Mesothelial cell of epicardium (in vitro differentiated cells): ENCODE measurements at places on chromosomes 2 and 18. TPM values are rescaled to one million over a fixed set of nuclear protein-coding genes. Genes with fewer than 3 reads are reported as not detected.

DNA sequence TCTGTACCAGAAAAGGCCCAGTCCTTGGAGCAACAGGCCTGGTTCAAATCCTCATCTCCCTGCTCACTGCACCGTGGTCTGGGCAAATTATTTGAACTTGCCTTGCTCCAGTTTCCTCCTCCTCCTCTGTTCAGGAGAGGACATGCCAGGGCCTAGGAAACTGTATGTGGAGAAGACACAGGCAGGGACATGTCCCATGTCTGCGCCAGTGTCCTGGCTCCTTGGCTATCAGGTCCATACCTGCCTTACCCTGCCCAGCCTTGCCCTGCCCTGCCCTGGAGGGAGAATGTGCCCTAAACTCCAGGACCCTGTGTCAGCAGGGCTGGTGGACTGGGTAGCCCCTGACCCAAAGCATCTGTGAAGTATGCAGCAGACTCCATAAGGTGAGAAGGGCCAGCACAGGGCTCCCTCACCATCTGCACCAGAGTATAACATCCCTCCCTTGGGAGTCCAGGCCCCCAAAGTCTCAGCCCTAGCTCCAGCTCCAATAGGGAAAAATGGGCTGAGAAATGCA is 165.3 kb downstream of the GALNT1 start:
- H3K36me3 ChIP-seq = no peaks in the 10 kb centered on the region
- H3K27me3 ChIP-seq = no peaks in the 10 kb centered on the region
- H3K4me3 ChIP-seq = no peak overlapping the region
- no peak for DNase-seq

The MDH1B gene
- total RNA-seq = 0.89 to 1.3 TPM (median 1.1 TPM) in 3 replicates

GRCh38 chr2:133591164-133591563 is 22.9 kb upstream of the NCKAP5 start:
- no peak overlapping the region for H3K27ac ChIP-seq
- H3K36me3 ChIP-seq = no peaks in the 10 kb centered on the region
- no peak overlapping the region for H3K4me3 ChIP-seq
- no peak for DNase-seq
- peaks cover 27% of the 10 kb centered on the region for H3K27me3 ChIP-seq

- no peaks in the 10 kb centered on the region for H3K36me3 ChIP-seq
- DNase-seq = no peak
Observed at GRCh38 chr2:132680544-132680943, 10.5 kb upstream of the LYPD1 start.

DNA sequence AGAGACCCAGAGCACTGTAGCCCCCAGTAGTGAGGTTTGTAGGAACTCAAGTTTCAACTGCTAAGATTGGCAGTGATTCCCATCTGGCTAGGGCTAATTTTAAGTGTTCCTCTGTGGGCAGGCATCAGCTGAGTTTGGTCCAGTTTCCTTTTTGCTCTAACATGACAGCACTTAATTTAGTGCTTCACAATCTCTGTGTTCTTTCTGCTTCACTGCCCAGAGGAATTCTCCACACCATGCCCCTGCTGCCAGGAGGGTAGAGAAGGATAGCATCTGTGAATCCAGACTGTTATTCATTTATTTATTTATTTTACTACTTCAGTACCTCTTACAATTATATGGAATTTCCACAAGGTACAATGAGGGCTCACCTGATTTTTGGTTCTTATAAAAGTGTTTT is 549.9 kb upstream of the FSIP2 start:
- no peak for DNase-seq
- H3K27me3 ChIP-seq = no peaks in the 10 kb centered on the region
- H3K36me3 ChIP-seq = peaks cover 2% of the 10 kb centered on the region
- H3K4me1 ChIP-seq = no peaks in the 10 kb centered on the region
- no peak overlapping the region for H3K4me3 ChIP-seq
